ENCODE measurements at places on chromosomes 1 and 21.

DNA sequence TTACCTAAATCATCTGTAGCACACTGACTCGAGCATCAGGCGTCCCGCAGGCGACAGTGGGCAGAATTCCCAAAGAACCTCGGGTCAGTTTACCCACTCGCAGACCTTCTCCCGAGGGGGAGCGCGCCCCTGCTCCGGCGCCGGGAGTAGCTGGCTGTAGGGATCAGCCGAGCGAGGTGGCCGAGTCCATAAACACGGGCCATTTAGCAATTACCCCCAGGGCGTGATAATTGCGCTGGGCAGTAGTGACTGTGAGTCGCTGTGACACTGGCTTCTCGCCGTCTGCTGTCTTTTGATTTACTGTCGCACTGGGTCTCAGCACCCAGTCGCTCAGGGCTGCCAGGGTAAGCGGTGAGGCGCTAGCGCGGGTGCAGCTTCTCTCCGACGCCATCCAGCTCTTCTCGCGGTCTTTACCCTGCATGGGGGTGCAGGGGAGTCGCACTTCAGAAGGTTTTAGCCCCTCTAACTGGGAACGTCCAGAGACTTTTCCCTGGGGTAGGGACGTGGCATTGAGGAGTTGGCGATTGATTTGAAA is 16.2 kb downstream of the HLX start:
- DNase-seq, result no peak
- H3K4me3 ChIP-seq, result no peak overlapping the region

DNA sequence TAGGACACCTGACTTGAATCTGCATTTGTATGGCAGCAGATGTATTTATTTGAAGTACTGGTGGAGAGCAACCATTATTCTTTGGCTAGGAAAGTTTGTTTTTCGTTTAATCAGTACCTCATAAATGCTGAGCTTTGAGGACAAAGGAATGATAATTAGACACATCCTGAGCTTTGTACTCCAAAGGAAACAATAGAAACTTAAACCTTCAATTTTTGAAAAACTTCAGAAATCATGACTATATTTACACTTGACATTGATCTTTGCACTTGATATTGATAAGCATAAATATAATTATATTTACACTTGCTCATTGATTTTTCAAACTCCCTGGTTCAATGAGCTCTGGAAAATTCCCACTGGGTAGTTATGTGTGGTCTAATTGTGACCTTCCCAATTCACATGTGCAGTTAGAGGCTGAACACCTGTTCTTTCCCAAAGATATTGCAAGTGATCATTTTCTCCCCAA is 10.7 kb downstream of the PATJ start:
- DNase-seq, result no peak
- H3K36me3 ChIP-seq, result no peaks in the 10 kb centered on the region
- no peaks in the 10 kb centered on the region for H3K27me3 ChIP-seq
- H3K4me1 ChIP-seq, result no peaks in the 10 kb centered on the region
- H3K4me3 ChIP-seq, result no peak overlapping the region
- no peak overlapping the region for H3K27ac ChIP-seq

DNA sequence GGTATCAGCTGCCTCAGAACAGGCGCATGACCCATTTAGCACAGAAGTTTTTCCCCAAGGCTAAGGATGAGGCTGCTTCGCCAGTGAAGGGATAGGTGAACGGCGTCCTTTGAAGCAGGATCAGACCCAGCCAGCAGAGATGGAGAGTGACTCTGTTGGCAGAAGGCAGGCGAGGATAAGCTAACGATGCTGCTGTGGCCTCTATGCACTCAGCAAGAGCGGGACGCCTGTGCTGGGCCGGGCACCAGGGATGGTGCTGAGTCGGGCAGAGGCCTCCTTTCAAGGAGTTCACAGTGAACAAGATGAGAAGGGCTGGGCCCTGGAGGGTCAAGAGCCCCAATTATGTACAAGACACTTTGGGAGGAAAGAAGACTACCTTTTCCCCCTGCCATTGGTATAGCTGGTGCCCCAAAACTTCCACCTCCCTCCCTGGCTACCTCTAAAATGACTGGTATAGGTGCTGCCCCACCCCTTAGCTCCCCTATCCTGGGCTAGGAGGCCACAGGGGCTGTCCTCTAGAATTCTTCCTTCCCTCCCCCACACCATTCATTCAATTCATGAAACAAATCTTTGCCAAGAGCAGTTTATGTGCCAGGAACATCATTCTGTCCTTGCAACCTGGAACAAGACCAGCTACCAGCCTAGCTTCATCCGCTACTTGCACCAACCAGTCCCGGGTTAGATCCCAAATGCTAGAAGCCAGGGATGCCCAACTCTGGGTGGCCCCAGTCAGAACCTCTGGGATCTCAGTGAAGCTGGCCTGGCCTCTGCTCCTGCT is 7.5 kb downstream of the XKR8 start:
- no peaks in the 10 kb centered on the region for H3K27me3 ChIP-seq
- H3K27ac ChIP-seq, result no peak overlapping the region
- peaks cover 7% of the 10 kb centered on the region for H3K36me3 ChIP-seq

GRCh38 chr21:39377444-39378050 is 28.7 kb upstream of the HMGN1 start:
- H3K27ac ChIP-seq, result no peak overlapping the region
- H3K27me3 ChIP-seq, result no peaks in the 10 kb centered on the region
- no peak overlapping the region for H3K4me3 ChIP-seq
- H3K36me3 ChIP-seq, result no peaks in the 10 kb centered on the region
- H3K4me1 ChIP-seq, result no peaks in the 10 kb centered on the region

GRCh38 chr1:109919303-109919702 is 8.7 kb downstream of the CSF1 start:
- no peak overlapping the region for H3K27ac ChIP-seq
- no peak overlapping the region for H3K4me3 ChIP-seq
- H3K27me3 ChIP-seq, result no peaks in the 10 kb centered on the region
- no peaks in the 10 kb centered on the region for H3K4me1 ChIP-seq

DNA sequence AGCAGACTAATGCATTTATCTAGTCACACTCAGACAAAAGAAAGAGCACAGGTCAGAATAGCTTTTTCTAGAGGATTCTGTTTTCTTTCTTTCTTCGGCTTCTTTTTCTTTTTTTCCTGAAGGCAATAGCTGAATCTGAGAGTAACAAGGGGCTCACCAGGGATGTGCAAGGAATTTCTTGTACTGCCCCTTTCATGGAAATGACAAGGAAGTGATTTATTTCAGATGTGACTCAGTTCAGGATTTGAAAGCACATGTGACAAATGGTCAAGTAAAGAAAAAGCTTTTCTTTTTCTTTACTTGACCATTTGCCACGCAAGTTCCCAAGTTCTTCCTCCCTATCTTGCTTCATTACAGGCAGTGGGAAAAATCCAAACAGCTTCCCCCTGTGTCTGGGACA is 202.0 kb downstream of the GABPA start:
- DNase-seq, result no peak
- no peaks in the 10 kb centered on the region for H3K27me3 ChIP-seq
- H3K4me1 ChIP-seq, result no peaks in the 10 kb centered on the region
- H3K36me3 ChIP-seq, result no peaks in the 10 kb centered on the region
- H3K4me3 ChIP-seq, result no peak overlapping the region

DNA sequence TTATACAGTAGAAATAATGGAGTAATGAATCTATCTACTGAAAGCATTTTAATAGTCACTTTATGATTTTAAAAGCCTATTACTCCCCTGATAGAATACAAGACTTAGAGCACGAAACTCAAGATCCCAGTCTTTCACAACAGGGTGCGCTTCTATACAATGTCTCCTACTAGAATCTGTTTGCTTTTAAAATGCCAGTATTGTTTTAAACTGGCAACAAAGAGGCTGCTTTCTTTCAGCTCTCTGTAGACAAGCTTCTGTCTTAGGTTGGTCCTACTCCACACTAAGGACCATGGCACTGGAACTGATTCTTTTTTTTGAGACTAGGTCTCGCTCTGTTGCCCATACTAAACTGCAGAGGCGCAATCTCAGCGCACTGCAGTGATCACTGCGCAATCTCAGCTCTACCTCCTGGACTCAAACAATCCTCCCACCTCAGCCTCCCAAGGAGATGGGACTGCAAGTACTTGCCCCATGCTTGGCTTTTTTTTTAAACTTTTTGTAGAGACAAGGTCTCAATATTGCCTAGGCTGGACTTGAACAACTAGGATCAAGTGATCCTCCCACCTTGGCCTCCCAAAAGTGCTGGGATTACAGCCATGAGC is 4.8 kb downstream of the DCAF8 start:
- no peak overlapping the region for H3K27ac ChIP-seq
- H3K4me3 ChIP-seq, result no peak overlapping the region
- no peaks in the 10 kb centered on the region for H3K36me3 ChIP-seq
- no peaks in the 10 kb centered on the region for H3K27me3 ChIP-seq

DNA sequence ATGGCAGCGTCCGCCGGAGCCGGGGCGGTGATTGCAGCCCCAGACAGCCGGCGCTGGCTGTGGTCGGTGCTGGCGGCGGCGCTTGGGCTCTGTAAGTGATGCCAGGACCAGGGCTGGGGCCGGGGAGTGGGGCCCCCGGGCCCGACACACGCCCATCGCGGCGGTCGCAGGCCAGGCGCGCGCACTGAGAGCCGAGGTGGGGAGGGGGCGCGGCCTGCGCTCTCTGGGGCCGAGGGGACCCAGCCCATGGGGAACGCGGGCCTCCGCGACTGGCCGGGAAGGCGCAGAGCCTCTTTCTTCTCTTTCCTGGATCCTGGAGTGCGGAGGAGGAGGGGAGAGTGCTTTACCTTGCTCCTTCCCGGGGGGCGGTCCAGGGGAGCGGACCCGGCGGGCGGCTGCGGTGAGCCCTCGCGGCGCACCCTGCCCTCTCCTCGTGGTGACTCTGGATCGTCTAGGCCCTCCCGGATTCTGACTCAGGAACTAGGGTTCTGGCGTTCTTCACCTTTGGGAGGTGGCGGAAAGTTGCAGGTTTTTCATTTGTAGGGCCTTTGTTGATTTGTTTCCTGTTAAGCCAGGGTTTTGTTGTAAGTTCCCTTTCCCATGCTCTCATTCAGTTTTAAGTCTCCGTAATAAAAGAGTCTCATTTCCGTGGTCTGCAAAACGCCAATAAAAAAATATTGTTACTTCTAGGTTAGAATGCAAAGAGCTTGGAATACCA is 529 bp downstream of the MPZL1 start:
- H3K4me3 ChIP-seq, result peak overlapping the region; percentile 83
- H3K4me1 ChIP-seq, result peaks cover 5% of the 10 kb centered on the region
- no peak for DNase-seq
- H3K27ac ChIP-seq, result no peak overlapping the region

- H3K4me3 ChIP-seq, result no peak overlapping the region
- H3K27me3 ChIP-seq, result no peaks in the 10 kb centered on the region
- H3K27ac ChIP-seq, result no peak overlapping the region
- H3K36me3 ChIP-seq, result peaks cover 27% of the 10 kb centered on the region
Observed at GRCh38 chr1:39295901-39296300, 91.4 kb downstream of the MACF1 start.

- H3K27ac ChIP-seq, result no peak overlapping the region
- H3K27me3 ChIP-seq, result no peaks in the 10 kb centered on the region
- DNase-seq, result no peak
- H3K36me3 ChIP-seq, result peaks cover 2% of the 10 kb centered on the region
Observed at GRCh38 chr1:197106869-197107268, 39.6 kb downstream of the ASPM start.

- no peak overlapping the region for H3K27ac ChIP-seq
- no peaks in the 10 kb centered on the region for H3K36me3 ChIP-seq
- H3K4me3 ChIP-seq, result no peak overlapping the region
- H3K4me1 ChIP-seq, result no peaks in the 10 kb centered on the region
- no peak for DNase-seq
- no peaks in the 10 kb centered on the region for H3K27me3 ChIP-seq
Observed at GRCh38 chr1:180731131-180731530, 99.3 kb downstream of the XPR1 start.

GRCh38 chr1:64514197-64514765 is 44.4 kb downstream of the CACHD1 start:
- H3K27me3 ChIP-seq, result no peaks in the 10 kb centered on the region
- no peak overlapping the region for H3K27ac ChIP-seq
- DNase-seq, result no peak
- peaks cover 16% of the 10 kb centered on the region for H3K4me1 ChIP-seq

GRCh38 chr1:177229781-177230180 is 59.0 kb downstream of the BRINP2 start:
- no peak overlapping the region for H3K4me3 ChIP-seq
- H3K36me3 ChIP-seq, result no peaks in the 10 kb centered on the region
- no peaks in the 10 kb centered on the region for H3K27me3 ChIP-seq
- DNase-seq, result no peak
- H3K4me1 ChIP-seq, result no peaks in the 10 kb centered on the region
- no peak overlapping the region for H3K27ac ChIP-seq

GRCh38 chr1:107563441-107563840 is 401.5 kb downstream of the VAV3 start:
- DNase-seq, result no peak
- no peak overlapping the region for H3K27ac ChIP-seq
- no peak overlapping the region for H3K4me3 ChIP-seq
- no peaks in the 10 kb centered on the region for H3K36me3 ChIP-seq
- no peaks in the 10 kb centered on the region for H3K4me1 ChIP-seq
- no peaks in the 10 kb centered on the region for H3K27me3 ChIP-seq

- H3K4me1 ChIP-seq, result peaks cover 15% of the 10 kb centered on the region
- no peak overlapping the region for H3K4me3 ChIP-seq
- peaks cover 2% of the 10 kb centered on the region for H3K36me3 ChIP-seq
- H3K27me3 ChIP-seq, result no peaks in the 10 kb centered on the region
- no peak for DNase-seq
- no peak overlapping the region for H3K27ac ChIP-seq
Observed at GRCh38 chr1:111719674-111720132, 19.5 kb downstream of the INKA2 start.

DNA sequence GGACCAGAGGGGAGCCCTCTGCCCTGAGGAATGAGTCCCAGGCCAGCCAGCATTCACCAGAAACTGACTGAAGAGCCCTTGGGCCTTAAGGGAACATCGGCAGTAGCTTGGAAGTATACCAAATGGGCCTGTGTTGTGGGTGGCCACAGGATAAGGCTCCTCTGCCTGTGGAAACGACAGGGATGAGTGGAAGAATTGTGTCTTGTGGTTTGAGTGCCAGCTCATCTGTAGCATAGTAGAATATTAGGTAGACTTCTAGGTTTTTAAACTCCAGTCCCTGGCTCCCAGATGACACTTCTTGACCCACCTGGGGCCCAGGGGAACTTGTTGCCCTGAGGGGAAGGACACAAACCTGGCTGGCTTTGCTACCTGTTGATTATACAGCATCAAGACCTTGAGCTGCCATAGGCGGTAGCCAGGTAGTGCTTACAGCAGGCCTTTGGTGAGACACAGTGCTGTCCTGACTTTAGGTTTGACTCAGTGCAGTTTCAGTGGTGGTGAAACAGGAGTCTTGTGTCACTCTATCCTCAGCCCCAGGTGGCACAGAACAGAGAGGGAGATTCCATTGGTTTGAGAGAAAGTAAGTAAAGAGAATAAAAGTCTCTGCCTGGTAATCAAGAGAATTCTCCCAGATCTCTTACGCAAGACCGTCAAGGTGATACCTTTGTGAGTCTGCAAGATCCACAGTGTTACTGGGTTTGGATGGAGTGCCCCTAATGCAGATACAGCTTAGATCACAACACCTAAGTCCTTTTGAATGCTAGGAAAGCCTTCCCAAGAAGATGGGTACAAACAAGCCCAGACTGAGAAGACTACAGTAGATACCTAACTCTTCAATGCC is 50.2 kb downstream of the RABGAP1L start:
- no peak for DNase-seq
- no peaks in the 10 kb centered on the region for H3K27me3 ChIP-seq
- H3K4me3 ChIP-seq, result no peak overlapping the region
- no peaks in the 10 kb centered on the region for H3K4me1 ChIP-seq
- no peak overlapping the region for H3K27ac ChIP-seq

- H3K27ac ChIP-seq, result no peak overlapping the region
- H3K27me3 ChIP-seq, result no peaks in the 10 kb centered on the region
- no peaks in the 10 kb centered on the region for H3K36me3 ChIP-seq
- H3K4me3 ChIP-seq, result no peak overlapping the region
- H3K4me1 ChIP-seq, result no peaks in the 10 kb centered on the region
Observed at GRCh38 chr1:199948587-199949280, 78.8 kb upstream of the NR5A2 start.

- no peak overlapping the region for H3K27ac ChIP-seq
- H3K4me3 ChIP-seq, result no peak overlapping the region
- H3K4me1 ChIP-seq, result peaks cover 6% of the 10 kb centered on the region
- peaks cover 9% of the 10 kb centered on the region for H3K27me3 ChIP-seq
- no peaks in the 10 kb centered on the region for H3K36me3 ChIP-seq
Observed at GRCh38 chr1:200874694-200875093, 1.9 kb downstream of the GPR25 start.
